ENCODE measurements at places on chromosomes 6 and 20.

DNA sequence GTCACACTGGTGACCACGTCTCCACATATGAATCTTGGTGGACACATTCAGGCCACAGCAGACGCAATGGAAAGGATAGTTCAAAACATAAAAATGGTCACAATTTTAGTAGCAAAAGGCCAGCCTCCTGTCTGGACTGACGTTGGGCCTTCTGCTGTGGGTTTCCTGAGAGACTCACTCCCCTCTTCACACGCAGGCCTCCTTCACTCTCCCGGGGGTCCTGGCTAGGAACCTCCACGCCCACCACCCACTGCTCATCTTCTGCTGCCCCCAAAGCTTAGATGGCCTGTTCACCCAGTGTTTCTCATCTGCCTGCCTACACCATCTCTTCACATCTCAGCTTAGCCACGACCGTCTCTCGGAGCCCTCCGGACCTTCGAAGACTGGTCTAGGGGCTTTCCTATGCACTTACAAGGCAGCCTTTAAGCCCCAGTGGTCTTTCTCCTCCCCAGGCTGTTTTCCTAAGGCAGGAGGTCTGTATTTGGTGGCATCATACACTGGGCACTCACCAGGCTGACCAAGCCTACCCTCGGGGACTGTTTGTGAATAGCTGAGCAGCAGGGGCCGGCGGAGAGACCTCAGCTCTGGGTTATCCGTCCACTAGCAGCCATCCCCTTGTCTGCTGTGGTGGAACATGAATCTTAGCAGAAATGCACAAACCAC is 46.6 kb upstream of the AFDN start:
- no peak for DNase-seq

DNA sequence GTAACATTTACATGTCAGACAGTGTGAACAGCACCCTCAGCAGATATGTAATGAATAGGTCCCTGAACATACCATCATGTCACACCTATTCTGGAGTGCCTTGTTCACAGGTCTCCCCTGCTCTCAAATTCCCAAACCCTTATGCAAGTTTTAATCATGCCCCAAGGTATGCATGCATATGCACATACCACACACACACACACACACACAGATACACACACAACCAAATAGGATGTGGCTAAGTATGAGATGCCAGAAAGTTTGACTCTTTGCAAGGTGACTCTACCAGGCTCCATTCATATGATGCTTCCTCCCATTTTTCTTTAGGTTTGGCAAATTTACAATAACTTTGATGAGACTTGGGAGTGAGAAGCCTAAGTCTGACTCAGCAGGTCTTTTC is 243.8 kb upstream of the IRAK1BP1 start:
- DNase-seq = no peak

DNA sequence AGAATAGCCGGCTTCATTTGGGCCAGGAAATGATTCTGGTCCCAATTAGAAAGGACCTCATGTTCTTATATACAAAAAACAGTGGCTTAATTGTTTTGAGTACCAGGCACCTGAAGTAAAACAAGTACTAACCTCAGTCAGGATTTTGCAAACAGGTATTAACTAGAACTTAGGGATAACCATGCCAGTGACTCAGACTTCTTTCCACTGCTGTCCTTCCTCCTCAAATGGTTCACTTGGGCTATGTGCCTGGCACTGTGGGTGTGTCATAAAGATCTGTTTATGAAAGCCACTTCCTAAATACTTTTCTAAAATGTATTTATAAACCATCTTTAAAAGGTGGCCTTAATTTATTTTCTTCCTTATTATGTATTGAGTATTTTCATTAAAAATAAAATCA is 10.7 kb downstream of the CLDN20 start:
- DNase-seq = no peak

- no peak for DNase-seq
Observed at GRCh38 chr6:152034631-152035030, 227.1 kb downstream of the ESR1 start.

DNA sequence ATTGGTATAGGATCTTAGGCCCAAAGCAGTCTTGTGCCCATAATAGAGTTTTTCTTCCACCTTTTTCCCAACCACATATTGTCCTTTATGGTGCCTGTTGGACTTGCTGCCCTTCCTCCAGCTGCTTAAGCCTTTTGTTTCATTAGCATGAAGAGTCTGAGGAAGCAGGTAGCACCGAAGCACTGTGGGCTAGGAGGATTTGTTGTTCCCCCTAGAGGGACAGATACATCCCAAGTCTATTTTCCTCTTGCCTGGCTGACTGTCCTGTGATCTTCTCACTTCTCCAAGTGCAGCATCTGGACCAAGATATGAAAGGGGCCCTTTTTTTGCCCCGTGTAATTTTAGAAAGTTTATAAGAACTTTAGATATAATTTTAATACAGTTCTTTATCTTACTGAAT is 50.7 kb upstream of the COL10A1 start:
- DNase-seq = no peak

- no peak for DNase-seq
Observed at GRCh38 chr6:2072453-2072852, 173.0 kb downstream of the GMDS start.

GRCh38 chr20:50009521-50010454 is 27.0 kb downstream of the SNAI1 start:
- DNase-seq = no peak

DNA sequence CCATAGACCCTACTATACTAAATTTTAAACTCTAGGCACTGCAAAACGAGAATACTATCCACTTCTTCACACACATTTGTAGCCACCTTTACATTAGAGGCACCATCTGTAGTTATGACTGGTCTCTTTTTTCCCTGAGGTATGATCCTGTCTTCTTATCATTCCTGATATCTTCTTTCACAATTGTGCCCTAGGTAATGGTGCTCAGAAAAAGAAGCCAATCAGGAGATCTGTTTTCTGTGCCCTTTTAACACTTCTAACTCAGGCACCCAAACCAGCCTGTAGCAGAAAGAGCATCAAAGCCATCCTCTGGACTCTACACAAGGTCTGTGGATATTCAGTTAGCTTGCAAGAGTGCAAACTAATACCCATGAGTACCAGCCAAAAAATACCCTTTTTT is 149.7 kb upstream of the SGK1 start:
- DNase-seq = no peak

DNA sequence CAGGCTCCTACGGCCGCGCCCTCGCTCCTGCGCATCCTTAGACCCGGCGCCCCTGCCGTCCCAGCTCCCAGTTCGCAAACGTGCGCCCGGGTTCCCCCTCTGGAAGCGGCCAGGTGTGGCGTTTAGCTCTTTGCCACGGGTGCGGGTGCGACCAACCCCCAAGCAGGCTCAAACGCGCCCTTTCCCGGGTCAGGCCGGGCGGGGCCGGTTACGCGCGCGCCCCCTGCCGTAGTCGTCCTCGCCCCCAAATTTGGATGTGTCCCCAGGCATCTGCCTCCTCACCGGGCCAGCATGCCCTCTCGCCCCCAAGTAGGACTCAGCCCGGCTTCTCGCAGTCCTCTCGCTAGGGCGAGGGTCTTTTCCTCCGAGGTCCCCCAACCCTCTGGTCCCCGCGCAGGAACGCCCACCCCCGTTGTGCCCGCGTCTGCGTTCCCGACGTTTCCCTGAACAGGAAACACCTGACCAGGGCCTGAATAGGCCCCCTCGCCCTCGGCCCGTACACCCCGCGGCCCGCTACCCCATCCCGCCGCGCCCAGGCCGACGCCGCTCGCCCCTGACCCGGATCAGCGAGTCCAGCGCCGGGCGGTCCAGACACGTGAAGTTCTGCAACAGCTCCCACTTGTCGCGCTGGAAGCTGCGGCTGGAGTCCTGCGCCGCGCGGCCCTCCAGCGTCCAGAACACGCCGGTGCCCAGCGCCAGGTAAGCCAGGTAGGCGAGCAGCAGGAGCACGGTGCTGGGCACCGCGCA is 520 bp downstream of the KCNK17 start:
- DNase-seq = peak; percentile 16

- DNase-seq = no peak
Observed at GRCh38 chr6:89487864-89488263, 54.9 kb downstream of the ANKRD6 start.

DNA sequence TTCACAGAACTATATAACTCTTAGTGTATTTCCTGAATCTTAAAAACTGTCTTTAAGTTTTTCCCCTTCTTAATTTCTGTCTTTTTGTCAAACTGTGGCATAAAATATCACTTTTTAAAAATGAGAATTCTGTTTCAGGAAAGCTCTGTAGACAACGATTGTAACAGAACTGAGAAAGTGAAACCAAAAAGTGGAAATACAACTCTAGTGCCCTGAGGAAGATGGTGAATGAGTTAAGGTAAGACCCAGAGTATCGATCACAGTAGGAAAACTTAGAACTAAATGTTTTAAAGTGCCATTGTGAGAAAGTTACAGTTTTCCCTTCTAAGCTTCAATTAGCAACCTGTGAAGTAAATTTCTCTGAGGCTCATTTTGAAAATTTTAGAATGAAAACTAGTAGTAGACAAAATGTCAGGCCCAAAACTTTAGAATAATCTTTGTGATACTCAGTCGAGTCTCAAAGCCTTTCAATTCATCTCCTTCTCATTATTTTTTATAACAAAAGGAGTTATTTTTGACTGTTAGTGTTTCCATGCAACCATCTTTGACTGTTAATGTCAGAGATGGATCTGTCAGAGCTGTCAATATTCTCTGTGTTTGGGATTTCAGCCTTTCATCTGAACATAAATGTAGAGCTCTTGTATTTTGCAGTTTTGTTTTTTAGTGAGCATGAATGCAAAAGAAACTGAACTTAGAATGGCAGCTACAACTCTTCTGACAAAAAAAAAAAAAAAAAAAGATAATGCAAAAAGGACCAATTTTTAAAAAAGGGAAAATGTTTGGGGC is 19.0 kb upstream of the TRDN start:
- DNase-seq = no peak

All from Caco-2 (cell line).